ENCODE measurements at places on chromosomes 12 and 14. TPM values are rescaled to one million over a fixed set of nuclear protein-coding genes. Genes with fewer than 3 reads are reported as not detected.

- no peak for DNase-seq
These were observed 63.4 kb upstream of the IGF1 start for GRCh38 chr12:102543494-102544485.

- DNase-seq: no peak
These were observed 19.8 kb downstream of the GALNT6 start for GRCh38 chr12:51371295-51371953.

DNA sequence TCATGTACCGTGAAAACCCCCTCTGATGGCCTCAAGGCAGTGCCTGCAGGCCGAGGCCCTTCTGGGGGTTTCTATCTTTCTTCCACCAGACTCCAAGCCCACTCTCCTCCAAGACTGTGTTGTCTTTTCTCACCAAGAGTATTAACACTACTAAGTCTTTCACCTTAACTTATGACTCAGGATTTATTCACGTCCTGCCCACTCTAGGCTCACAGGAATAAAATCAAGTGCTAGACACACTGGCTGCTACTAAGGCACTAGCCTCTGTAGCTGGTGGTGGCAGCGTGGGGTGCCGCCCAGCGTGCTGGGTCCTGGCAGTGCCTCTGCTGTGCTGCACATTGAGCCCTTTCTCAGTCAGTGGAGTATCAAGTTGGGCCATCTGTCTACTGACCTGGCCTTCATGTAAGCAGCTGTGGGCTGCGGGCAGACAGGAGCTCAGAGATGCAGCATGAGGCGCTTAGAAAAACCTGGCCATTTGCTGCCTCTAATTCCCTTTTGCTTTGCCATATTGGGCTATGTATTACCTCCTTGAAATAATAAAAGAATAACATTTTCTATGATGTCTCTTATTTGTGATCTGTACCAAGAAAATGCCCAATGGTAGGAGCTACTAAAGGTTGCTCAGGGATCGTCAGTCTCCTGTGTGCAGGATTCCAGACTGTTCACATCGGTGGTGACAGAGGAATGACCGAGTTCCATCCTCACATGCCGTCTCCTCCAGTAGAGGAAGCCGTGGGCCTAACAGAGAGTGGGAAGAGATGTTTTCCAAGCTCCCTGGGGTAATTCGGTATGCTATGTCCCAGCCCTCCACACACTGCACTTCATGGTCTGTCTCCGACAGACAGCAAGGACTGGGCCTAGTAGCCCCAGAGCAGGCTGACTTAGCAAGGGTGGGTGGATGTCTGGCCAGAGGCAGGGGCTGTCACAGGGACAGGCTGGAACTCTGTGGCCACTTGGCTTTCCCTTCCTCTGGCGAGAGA lies 39.9 kb downstream of the MAX start:
- no peak for DNase-seq

GRCh38 chr12:12704593-12705230 lies 8.7 kb upstream of the GPR19 start:
- no peak for DNase-seq

GRCh38 chr14:68141281-68142088 lies 321.9 kb downstream of the RAD51B start:
- DNase-seq: no peak

GRCh38 chr14:38404100-38404541 lies 148.2 kb upstream of the CLEC14A start:
- no peak for DNase-seq

DNA sequence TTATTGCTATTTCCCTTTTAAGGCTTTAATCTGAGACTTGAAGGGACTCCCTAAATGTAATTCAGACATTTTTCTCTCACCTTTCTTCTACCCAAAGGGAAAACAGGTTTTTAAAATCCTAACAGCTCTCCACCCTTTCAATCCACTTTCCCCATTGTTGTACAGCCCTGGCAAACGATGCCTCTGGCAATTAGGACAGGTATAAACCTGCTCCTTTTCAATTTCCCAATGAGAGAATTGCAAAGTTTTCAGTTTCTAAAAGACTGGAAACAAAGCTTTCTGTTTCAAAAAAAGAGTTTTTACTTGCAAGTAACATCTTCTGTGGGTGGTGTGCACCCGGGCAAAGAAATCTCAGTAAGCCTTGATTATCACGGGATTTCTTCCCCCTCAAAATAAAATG lies 131.2 kb downstream of the HMGA2 start:
- DNase-seq: no peak

Gene RPGRIP1
- not detected for total RNA-seq

Gene ETFBKMT
- 0.69 TPM for total RNA-seq
